ENCODE measurements at places on chromosomes 7 and 10.

- DNase-seq = no peak
Observed at GRCh38 chr10:111560027-111560426, 483.2 kb downstream of the ADRA2A start.

DNA sequence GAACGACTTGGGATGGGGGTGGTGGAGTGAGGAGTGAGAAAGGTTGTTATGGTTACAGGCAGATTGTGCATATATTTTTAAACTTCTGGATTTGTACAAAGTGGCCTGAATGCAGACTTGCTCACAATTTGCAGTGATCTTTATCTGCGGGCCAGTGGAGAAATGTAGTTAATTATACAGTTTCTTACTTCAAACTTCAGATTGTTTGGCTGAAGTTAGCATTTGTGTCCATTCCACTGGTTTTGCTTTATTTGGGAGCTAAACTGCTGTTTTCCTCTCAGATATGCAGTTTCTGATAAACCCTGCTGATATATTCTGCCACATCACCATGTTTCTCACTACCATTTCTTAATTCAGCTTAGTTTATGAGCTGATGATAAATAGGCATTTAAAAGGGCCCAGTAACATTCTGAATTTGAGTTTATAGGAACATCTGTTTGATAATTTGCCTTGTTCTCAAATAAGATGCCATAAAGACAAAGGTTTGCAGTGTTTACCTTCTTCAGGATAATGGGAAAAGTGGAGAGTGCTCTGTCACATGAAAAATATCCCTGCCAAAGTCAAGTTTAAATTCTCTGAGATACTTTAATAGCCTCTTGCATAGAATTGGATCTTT lies 170.1 kb downstream of the ST7 start:
- DNase-seq = no peak

DNA sequence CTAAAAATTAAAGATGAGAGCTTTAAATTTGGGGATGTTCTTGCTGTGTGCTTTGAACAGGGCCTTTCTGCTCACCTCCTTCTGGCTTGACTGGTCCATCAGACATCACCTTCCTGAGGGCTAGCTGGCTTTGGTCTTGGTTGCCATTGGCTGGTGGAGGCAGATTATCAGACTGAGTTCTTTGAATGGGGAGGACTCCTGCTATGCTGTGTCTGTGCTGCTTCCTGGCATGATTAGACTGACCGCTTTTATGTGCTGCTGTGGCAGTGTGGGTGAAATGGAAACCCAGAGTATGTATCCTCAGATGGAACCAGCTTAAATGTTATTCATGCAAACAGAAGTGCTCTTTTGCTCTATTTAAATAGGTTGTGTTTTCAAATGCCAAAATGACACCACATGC lies 341.6 kb downstream of the PCLO start:
- no peak for DNase-seq

GRCh38 chr10:27355918-27356573 lies 115.4 kb upstream of the ACBD5 start:
- DNase-seq = no peak

All from cardiac fibroblast (primary cell).